CD8-positive, alpha-beta memory T cell (primary cell): ENCODE measurements at places on chromosomes 5 and 9. TPM values are rescaled to one million over a fixed set of nuclear protein-coding genes. Genes with fewer than 3 reads are reported as not detected.

Gene ZNG1E
- total RNA-seq: 47.9 TPM

Gene PHF19
- total RNA-seq: 206 TPM

Gene NXNL2
- not detected for total RNA-seq

DNA sequence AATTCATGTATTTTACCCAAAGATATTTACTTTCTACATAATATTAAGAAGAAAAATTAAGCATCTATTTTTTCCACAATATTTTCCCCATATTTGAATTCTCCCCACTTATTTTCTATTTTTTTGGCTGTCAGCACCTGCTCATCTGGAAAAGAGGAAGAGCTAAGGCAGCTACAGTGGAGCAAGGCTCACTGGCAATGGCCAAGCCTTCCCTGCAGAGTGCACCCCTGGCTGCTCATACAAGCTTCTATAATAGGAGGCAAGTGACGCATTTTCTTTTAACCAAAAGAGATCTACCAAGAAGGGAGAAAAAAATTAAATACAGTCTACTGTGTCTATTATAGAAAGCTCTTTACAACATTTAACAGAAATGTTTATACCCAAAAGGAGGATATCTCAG is 72.5 kb downstream of the AUH start:
- DNase-seq: no peak

DNA sequence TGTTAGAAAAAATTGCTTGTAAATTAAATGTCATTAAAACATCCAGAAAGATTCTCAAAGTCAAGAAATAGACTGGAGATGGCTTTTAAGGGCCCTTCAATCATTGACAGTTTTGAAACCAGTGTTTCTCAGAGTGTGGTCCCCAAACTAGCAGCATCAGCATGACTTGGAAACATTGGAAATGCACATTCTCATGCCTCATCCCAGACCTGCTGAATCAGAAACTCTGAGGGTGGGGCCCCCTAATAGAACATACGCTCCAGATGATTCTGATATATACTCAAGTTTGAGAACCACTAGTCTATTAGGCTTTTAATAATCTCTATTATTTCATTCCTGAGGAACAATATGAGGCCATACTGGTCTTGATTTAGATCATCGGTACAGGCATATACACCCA is 181.6 kb downstream of the SMARCA2 start:
- DNase-seq: no peak

DNA sequence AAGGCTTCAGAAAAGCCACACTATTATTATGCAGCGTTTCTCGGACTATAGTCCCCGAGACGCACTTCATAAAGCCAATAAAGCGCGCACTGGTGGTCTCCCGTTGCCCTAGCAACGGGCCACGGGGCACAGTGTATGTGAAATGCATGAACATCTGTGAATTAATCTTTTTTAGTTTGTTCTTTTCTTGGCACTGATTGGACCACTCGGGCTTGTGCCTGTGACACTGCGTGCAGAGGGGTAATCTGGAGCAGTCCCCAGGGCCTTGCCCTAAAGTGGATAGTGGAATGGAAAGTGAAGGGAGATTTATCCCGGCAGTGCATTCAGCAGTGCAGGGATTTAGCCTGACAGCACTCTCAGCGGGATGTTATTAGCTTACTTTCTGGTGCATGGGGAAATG is 92.1 kb downstream of the TLE4 start:
- no peak for DNase-seq
